Daoy (cell line): ENCODE measurements at places on chromosomes 3 and 15. TPM values are rescaled to one million over a fixed set of nuclear protein-coding genes. Genes with fewer than 3 reads are reported as not detected.

Gene KNG1
- not detected in 2 replicates for total RNA-seq

Gene FAM107A
- 0.11 TPM in 1 of 2 replicates, not detected in the other for total RNA-seq

Gene GPR171
- not detected in 2 replicates for total RNA-seq

Gene ALAS1
- total RNA-seq = 35.5 and 50.2 TPM in 2 replicates

Gene SKOR1
- total RNA-seq = not detected in 2 replicates

Gene CADPS
- total RNA-seq = not detected in 2 replicates

Gene PDCD10
- total RNA-seq = 153 and 156 TPM in 2 replicates

Gene GP9
- total RNA-seq = not detected in 2 replicates

DNA sequence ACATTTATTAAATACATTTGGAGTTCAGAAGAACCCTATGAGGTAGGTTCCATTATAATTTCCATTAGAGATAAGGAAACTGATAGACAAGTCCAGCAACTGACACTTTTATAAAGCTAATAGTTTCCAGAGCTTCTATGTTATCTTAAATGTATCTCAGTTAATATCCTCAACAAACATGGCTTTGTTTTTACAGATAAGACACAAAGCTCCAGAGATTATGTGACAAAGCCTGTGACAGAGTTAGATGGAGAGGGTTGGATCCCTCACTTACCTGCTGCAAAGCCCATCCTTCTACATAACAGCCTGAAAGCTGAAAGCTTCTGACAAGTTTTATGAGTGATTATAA, 473 bp upstream of the COMMD2 start:
- DNase-seq = no peak

GRCh38 chr3:8972639-8973038, 9.4 kb upstream of the RAD18 start:
- DNase-seq = peak; percentile 28

- DNase-seq = no peak
Observed at GRCh38 chr3:175207361-175207760, 348.2 kb downstream of the NAALADL2 start.

DNA sequence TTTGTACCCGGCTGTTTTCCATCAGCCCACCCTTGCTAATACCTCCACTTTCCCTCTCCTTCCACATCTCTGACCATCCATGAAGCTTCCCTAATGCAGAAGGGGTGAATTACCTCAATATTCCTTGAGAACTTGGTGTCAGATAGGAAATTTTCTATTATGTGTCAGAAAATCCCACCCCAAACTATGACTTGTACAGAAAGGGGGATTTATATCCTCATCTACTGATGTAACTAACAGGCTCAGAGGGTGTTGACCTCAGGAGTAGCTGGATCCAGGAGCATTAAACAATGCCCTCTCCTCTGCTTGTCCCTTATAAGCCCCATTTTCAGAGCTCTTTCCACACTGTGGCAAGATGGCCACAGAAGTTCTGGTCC, 242.8 kb upstream of the TLE3 start:
- DNase-seq = no peak

DNA sequence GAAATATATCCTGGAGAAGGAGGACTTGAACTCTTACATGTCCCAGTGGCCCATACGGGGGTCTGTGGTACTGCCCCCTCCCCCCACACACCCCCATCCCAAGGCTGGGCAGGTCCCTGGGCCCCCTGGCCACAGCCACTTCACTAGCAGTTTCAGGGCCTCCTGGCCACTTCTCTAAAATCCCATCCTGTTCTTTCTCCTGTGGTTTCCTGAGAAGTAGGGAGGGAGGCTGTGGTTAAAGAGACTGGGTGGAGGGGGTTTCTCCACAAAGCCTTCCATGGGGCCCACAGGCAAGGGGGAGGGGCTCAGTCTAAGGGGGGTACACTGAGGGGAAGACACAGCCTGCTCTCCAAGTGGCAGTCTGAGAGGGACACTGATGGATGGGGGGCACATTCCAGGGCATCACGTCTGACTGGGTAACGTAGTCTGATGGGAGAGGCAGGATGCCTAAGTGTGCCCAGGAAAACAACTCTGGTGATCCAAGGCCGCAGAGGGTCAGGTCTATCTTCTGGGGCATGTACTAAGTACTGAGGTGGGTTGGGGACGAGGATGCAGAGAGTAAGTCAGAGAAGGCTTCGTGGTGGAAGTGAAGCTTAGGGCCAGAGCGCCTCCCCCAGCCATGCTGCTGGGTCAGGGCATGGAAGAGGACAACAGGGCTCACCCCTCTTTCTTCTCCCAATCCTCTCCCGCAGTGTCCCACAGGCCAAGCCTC, 48.0 kb upstream of the C15orf39 start:
- no peak for DNase-seq

DNA sequence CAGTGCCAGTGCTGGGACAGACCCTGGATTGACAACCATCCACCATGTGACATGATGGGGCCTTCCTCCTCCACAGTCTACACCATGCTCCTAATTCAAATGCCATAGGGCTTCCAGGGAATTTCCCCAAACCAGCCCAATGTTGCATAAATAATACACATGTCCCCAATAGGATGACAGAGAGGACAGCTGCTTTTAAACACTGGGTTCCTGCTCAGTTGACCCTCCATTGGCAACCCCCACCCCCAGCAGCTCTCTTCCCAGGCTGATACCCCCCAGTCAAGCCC, 28.3 kb upstream of the ATP2B2 start:
- no peak for DNase-seq

GRCh38 chr3:55180936-55181535, 253.2 kb upstream of the LRTM1 start:
- DNase-seq = no peak

DNA sequence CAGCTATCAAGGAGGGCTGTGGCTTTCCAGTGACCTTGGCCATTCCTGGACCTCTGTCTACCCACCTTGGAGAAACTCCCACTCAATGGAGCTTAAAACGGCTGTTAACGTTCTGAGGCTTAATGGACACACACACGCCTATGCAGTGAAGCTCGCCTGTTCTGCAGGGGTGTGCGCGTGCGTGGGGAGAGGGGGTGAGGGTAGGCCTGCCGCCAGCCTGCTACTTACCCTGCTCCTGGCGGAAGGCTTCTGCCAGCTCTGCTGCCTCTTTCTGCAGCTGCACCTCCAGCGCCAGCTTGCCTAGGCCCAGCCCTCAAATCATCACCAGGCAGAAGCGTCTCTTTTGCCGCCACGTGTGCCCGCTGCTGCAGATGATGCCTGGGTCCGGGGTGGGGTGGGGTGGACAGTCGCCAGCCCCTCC, 23.2 kb upstream of the PARL start:
- DNase-seq = no peak

DNA sequence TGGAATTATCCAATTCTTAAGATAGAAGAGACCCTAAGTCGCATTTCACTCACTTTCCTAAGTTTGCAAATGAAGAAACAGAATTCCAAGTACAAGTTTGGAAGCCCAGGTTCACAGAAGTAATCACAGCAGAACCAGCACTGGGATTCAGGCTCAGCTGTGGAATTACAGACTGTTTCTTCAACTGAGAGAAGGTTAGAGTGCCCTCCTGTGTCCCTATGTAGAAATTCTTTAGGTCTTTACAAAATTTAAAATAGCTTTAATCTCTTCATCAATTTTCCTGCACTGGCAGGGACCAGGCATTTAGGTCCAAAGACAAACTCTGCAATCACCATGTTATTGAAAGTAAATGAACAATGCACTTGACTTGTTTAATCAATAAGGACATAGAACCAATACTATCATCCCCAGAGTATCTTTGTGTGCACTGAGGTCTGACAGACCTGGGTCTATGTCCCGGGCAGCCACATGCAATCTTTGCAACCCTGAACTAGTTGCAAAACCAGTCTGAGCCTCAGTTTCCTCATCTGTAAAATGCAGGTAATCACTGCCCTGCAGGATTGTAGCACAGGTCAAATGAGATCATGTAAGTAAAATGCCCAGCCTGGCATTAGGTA, 96.3 kb upstream of the ZBED2 start:
- peak; percentile 65 for DNase-seq

- DNase-seq = no peak
Observed at GRCh38 chr15:75799190-75799589, 44.1 kb upstream of the UBE2Q2 start.

DNA sequence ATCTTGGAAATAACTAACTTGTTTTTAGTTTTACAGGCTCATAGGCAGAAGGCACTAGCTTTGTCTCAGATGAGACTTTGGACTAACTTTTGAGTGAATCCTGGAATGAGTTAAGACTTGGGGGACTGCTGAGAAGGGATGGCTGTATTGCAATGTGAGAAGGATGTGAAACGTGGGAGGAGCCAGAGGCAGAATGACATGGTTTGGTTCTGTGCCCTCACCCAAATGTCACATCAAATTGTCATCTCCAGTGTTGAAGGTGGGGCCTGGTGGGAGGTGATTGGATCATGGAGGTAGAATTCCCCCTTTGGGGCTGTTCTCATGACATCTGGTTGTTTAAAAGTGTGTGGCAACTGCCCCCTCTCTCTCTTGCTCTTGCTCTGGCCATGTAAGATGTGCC, 28.8 kb upstream of the CCDC50 start:
- no peak for DNase-seq

DNA sequence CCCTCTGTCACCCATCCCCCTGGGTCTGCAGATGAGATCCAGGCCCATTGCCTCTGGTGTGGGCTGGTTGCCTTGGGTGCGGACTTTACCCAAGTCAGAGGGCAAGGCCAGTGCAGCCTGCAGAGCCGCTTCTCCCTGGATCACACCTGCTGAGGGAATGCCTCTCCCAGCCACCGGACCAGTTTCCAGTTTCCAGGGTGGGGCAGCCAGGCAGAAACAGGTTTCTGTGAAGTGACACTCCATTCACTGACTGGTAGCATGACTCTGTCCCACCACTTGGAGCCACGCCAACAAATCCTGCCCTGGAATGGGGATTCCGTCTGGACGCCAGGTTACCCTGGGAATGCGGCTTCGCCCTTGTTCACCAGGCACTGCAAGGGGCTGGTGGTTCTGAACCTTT, 30.0 kb downstream of the PAQR5 start:
- no peak for DNase-seq

DNA sequence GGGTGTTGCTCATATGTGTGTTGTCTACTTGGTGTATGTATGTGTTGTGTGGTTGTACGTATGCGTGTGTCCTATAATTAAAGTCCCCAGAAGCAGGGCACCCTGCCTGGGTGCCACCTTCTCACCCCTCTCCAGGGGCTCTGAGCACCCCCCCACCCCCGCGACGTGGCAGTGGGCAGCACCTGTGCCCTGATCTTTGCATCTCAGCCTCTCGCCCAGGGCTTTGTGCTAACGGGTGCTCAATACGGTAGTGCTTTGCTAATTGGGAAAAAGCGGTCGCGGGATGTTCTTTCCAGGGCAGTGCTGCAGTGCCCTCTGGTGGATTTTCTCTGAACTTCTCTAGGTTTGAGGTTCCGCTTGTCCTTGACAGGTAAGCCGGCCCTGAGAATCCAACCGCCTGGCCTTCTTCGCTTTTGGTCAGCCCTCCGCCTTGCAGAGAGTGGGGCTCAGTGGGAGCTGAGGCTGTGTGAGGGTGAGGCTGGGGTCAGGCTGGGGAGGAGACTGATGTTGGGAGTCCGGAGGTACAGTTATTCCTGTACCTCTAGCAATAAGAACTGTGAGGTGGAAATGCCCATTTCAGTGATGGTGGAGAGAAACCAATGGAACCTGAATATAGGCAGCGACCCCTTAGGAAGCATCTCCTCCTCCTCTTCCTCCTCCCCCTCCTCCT, 17.6 kb upstream of the EPHB3 start:
- peak; percentile 80 for DNase-seq

GRCh38 chr15:84929795-84930603, 45.5 kb downstream of the SLC28A1 start:
- DNase-seq = peak; percentile 66

GRCh38 chr15:59169251-59169708, 37.4 kb upstream of the LDHAL6B start:
- DNase-seq = peak; percentile 54

- DNase-seq = no peak
Observed at GRCh38 chr15:80343554-80343992, 60.6 kb upstream of the ARNT2 start.

DNA sequence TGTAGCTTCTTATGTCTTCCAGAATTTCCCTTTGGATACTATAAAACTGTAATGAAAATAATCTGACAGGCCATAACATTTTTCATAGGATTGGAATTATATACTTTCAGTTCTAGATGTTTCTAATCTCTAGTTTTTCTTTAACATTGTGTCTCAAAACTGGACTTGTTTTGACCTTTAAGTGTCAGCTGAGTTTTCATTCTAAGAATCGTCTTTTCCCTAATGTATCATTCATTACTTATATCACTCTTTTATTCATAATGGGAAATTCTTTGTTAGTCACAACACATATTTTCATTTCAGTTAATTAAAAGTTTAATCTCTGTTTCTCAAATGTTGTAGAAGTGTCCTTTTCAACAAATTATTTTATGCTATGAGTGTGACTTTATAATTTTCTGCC, 11.9 kb downstream of the GPR171 start:
- no peak for DNase-seq

GRCh38 chr3:194084284-194084683, 51.7 kb upstream of the HES1 start:
- DNase-seq = no peak

DNA sequence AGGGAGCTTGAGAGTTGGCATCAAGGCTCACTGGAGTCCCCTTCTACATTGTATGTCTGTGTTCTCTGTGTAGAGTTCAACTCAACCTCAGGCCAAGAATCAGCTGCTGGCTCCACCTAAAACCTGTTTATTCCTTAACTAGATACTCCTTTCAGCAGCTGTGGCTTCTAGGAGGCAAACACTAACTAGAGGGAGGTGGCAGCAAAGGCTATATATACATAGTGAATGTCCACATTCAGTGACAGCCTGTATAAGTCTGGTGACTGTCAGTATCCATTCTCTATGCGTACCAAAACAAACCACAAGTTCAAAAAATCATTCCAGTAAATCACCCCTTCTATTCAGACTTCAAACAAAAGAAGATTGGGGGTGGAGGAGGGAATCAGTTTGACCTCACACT, 184.3 kb downstream of the CDIN1 start:
- no peak for DNase-seq

DNA sequence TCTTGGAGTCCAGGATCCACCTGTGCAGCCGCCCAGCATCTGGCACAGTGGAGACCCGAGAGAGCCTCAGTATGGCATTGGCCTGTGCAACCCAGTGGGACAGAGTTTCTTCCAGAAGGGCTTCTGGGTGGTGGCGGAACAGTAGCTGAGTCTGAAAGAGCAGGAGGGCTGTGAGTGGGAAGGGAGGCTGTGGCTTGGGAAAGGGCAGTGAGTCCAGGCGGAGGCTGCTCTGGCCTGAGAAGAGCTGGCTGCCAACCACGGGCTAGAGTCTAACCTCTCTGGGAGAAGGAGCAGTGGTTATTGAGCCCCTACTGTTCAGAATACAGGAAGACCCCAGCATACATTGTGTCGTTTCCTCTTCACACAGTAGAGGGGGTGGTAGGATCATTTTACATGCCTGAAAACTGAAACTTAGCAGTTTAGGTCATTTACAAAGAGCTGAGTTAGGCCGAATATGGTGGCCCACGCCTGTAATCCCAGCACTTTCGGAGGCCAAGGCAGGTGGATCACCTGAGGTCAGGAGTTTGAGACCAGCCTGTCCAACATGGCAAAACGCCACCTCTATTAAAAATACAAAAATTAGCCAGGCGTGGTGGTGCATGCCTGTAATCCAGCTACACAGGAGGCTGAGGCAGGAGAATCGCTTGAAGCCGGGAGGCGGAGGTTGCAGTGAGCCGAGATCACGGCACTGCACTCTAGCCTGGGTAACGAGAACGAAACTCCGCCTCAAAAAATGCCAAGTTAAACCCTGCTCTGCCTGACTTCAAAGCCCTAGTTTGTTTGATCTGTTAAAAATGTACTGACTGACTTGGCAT, 3.2 kb downstream of the AEN start:
- no peak for DNase-seq
